ENCODE measurements at places on chromosomes 1 and 21.

DNA sequence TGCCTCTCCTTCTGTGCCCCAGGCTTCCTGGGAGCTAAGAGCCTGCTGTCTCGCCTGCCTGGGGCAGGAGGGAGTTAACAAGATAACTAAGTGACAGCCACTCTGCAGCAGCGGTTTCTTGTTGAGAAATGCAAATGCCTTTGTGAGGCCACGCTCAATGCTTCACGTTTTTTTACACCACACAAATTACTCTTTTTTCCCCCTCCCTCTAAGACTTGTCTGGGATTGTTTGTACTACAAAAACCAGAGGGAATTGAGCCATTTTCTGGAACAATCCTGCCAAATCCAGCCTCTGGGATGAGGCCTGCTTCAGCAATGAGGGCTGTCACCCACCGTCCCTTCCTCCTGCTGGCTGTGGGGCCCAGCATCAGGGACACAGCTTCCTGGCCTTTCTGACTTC is 119.6 kb downstream of the ACTL8 start:
- no peak for DNase-seq

DNA sequence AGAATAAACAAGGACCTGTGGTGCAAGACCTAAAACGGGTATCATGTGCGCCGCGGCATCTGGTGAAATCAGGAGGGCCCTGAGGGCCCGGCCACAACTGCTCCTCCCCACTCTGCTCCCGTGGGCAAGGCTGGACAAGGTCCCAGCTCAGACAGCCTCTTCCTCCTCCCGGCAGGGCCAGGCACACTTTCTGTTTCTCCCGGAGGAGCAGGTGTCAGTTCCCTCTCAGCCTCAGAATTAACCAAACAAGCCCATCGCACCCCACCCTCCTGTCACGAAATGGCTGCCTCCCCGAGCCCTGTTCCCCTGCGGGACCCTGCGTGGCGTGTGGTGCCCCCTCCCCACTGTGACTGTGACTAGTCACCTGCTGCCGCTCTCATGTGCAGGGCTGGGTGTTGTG is 15.2 kb downstream of the PTTG1IP start:
- DNase-seq = no peak

DNA sequence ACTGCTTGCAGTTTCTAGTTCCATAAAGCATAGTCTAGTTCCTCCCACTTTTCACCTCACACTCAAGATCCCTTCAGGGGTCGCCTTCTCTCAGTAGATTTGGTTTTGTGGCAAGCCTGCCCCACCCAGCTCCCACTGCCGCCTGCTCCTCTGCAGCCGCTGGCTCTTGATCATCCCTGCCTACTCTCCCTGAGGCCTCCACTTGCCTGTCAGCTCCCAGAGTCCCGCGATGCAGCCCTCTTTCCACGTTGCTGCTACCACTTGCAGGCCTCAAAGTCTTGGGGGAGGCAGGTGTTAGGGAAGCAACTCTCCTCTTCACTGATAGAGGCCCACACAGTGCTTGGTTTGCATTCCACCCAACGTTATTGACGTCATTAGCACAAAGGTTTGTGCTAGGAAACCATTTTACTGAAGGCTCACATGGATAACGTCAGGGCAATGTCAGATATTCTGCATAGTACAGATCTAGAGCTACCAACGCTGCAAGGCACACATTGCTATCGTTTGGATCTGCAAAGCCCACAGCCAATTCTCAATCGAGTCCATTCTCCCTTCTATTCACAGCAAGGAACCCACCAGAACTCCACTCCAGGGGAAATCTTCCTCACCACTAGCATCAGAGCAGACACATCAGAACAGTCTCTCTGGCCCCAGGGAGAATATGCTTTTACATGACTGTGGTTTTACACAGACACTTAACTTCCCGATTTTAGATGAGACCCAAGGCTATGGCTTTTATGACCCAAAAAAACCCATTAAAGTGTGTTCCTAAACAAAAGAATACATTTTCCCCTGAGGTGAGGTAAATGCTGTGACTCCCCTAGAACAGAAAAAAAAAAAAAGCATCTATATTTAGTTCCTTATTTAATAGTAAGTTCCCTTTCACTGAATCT is 519.5 kb upstream of the CAMK1G start:
- no peak for DNase-seq

DNA sequence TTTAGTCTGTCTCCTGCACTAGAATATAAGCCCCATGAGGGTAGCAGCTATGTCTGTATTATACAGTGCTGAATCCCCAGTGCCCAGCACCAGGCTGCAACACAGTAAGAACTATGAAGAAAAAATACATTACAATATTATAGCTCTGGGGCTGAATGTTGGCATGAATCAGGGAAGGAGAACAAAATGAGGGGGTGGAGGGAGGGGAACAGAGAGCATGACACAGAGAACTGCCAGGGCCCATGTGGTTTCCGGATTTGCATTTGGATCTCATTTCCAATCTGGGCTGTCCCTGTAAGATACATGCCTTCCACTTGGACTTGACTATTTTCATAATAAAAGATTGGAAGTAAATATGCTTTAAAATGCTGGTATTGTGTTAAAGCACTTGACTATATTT is 35.8 kb downstream of the C1orf198 start:
- DNase-seq = no peak

GRCh38 chr1:4462831-4463484 is 191.5 kb upstream of the AJAP1 start:
- DNase-seq = no peak

- DNase-seq = no peak
These were observed 27.9 kb downstream of the RBM11 start for GRCh38 chr21:14243874-14244273.

DNA sequence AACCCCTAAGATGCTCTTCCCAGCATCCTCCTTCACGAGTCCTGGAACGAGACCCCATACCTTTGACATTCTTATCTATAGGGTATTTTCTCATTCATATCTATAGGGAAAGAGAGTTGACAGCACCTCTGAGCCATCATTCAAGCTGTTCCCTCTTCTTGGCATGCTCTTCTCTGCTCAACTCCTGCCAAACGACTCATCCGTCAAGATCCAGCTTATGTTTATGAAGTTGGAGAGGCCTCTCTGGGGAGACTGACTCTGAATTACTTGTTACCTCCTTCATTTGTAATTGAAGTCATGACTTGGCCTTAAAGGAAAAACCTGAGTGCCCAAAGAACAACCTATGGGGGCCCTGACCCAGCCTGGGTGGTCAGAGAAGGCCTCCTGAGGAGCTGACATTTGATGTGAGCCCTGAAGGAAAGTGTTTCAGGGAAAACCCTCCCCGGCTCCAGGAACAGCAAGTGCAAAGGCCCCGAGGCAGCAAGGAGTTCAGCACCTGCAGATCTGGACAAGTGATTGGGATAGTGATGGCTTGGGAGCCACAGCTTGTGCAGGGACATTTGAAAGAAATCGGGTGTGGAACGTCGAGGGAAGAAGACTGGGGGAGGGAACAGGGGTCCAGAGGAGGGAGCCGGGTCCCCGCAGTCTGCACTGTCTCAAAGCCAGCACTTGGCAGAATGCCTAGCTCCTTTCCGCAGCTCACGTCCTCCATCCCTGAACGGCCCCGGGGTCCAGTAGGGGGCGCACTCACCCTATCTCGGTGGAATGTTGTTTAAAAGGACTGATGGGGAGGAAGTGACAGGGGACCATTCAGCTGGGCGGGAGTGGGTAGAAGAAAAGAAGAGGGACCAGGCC is 14.0 kb upstream of the CDA start:
- DNase-seq = peak; percentile 93

GRCh38 chr1:156623946-156624813 is 5.0 kb downstream of the HAPLN2 start:
- no peak for DNase-seq

- no peak for DNase-seq
These were observed 98.3 kb upstream of the TIAM1 start for GRCh38 chr21:31442339-31442738.

GRCh38 chr1:230797942-230798365 is 50.8 kb downstream of the CAPN9 start:
- peak; percentile 51 for DNase-seq

All from Karpas-422 (cell line).